ENCODE measurements at places on chromosomes 2 and 18.

- DNase-seq = no peak
These were observed 12.8 kb downstream of the EIF2AK2 start for GRCh38 chr2:37143974-37144373.

- no peak for DNase-seq
These were observed 89.8 kb downstream of the TGOLN2 start for GRCh38 chr2:85237849-85238565.

DNA sequence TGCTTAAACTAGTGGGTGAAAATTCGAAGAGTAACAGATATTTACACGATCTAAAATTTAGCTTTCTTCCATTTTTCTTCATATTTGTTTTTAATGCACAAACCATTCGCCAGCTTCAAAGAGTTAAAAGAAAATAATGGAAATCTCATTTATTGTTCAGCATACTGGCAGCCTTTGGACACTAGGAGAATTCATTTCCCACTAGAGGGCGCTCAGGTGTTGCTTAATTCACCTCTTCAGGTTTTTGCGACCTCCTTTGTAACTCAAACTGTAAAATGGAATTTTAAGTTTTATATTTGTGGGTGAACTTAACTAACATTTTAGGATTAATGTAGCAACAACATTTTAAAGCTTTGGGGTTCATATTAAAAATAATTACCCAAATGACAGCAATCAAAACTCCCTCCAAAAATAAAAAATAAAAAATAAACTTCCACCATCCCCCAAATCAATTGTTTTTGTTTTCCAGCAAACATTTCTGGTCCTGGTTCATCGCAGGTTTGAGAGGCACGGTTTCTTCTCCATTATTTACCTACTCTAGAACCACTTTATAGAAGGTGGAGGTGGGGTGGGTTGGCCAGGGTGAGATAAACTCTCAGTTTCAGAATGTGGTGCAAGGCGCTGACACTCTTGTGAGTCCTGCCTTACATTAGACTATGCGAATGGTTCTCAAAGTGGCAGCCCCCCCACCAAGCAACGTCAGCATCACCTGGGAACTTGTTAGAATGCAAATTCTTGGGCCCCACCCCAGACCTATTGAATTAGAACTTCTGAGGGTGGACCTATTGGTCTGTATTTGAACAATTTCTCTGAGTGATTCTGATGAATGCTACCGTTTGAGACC is 24.7 kb upstream of the PNPT1 start:
- peak; percentile 23 for DNase-seq

DNA sequence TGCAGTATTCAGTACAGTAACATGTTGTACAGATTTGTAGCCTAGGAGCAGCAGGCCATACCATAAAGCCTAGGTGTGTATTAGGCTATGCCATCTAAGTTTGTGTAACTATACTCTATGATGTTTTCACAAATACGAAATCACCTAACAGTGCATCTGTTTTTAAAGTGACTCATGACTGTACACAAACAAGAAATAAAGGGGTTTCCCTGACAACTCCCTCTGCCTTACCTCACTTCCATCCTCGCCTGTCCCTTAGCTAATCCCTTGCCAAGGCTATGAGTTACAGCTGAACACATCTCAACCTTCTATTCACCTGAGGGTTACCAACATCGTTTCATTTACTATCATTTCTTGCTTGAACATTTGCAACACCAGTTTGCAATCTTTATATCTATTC is 78.6 kb upstream of the RPRM start:
- DNase-seq = no peak

DNA sequence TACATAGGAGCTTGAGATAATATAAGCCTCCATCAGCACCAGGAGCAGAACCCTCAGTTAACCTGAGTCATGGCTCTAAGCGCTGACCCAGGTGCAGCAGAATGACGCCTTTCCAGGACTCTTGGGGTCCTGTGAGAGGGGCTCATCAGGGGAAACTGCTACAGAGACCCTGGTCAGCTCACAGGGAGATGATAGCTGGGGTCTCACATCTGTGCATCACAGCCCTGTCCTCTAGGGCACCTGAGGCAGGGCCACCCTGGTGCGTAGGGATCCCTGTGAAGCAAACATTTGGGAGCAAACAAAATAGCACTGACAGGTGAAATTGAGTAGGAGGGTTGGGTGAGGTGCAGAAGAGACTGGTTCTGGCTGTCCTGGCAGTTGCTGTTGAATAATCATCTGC is 219.2 kb downstream of the SH3RF3 start:
- no peak for DNase-seq

All from stimulated activated CD4-positive, alpha-beta T cell treated with anti-CD3 and anti-CD28 coated beads, Interleukin-4, amount 100 ng/mL, for 48 hours (primary cell).